ENCODE measurements at places on chromosomes 1 and 21.

GRCh38 chr1:244970236-244970743 is 105.9 kb upstream of the HNRNPU start:
- DNase-seq: no peak

DNA sequence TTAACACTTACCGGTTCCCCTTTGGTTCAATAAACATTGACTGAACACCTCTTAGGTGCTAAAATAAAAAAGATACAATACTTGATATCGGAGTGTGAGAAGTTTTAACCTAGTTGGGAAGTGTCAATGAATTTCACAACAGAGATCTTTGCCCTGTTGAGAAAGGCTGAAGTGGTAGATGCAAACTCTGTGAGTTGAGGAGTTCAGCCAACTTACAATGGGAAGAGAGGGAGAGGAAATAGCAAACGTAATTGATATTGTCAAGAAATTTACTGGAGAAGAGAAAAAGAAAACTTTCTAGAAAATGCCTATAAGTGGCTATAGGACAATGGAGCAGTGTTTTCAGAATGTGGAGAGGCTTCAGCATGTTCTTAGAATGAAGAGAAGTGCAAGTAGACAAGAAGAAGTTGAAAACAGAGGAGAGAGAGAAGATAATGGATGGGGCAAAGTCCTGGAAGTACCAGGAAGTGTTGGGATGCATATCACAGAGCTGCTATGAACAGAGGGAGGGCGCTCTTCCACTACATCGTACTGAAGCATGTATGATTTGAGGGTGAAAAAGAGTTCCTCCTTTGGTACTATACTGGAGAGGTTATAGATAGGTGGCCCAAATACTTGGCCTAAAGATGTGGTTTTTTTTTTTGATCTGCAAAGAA is 48.9 kb downstream of the MEF2D start:
- DNase-seq: no peak

- no peak for DNase-seq
Measured at GRCh38 chr21:45057886-45058285, 16.5 kb upstream of the ADARB1 start.

DNA sequence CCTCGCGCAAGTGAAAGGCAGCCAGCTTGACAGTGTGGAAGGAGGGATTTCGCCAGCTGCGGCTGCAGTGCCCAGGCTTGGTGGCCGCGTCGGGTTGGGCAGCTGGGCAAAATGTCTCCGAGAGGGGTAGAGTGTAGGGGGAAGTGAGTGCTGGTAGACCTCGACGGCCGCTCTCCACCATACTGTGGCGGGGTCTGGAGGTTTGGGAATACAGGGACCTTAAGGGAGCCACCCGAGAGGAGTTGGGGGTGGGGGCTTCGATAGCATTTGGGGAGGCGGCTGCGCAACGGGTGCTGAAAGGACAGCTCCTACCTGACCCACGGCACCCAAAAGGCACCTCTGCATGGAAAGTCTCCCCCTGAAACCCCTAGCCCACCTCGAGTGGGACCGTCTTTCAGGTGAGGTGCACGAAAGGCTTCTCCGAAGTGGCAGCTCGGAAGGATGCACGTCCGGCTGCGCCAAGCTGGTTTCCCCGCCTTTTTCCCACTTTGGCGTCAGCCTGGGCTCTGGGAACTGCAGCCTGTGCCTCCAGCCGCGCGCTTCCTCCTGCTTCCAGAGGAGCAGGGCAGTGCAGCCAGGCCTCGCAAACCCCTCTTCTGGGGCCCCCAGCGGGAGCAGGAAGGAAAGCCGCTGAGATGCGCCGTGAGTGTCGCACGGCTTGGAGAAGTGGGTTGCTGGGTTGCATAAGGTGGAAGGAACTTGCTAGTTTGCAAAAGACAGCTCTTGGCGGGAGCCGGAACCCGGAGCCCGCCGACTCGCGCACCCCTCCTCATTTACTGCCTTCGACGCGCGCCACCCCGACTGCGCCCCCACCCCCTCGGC is 531 bp upstream of the HMGN2 start:
- peak; percentile 64 for DNase-seq

- DNase-seq: no peak
Measured at GRCh38 chr1:209397371-209397770, 186.1 kb upstream of the CAMK1G start.

DNA sequence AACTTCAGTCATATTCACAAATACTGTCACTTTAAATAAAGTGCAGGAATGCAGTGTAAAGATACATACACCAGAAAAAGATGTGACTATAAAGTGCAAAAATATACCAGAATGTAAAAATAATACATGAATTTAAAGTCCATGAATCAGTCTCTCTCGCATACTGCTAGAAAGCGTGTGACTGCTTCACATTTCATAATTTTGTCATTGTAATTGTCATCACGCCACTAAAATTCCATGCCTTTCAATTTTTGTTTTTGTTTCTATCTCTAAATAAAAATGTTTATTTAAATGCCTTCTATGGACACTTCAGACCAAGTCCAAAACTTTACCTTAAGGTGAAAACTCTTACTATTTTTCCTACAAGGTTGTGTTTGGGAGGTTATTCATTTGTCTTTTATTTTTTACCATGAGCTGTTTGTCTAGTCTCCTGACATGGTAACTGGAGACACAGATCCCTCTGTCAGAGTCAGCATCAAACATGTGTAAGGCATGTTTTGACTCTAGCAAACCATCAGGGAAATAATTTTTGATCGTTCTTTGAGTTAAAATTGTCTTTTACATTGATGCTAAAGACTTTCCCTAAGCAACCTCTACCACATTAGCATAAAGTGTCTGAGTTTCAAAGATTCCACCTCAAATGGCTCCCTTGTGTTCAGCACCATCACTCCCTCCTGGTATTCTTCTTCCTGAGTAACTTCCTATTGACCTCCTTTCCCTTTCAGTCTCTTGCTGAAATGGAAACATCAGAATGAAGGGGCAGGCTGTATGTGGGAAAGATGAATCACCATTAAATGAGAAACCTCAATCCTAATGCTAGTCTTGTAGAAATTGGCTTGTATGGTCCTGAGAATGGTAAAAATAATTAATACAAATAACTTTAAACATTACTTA is 14.0 kb upstream of the AIM2 start:
- no peak for DNase-seq

- DNase-seq: peak; percentile 61
Measured at GRCh38 chr1:23838401-23838866, 13.2 kb upstream of the HMGCL start.

- DNase-seq: peak; percentile 57
Measured at GRCh38 chr1:172533513-172534151, 682 bp downstream of the SUCO start.

- no peak for DNase-seq
Measured at GRCh38 chr1:75126611-75127101, 7.5 kb upstream of the LHX8 start.

- no peak for DNase-seq
Measured at GRCh38 chr1:172270605-172271004, 149.9 kb upstream of the C1orf105 start.

DNA sequence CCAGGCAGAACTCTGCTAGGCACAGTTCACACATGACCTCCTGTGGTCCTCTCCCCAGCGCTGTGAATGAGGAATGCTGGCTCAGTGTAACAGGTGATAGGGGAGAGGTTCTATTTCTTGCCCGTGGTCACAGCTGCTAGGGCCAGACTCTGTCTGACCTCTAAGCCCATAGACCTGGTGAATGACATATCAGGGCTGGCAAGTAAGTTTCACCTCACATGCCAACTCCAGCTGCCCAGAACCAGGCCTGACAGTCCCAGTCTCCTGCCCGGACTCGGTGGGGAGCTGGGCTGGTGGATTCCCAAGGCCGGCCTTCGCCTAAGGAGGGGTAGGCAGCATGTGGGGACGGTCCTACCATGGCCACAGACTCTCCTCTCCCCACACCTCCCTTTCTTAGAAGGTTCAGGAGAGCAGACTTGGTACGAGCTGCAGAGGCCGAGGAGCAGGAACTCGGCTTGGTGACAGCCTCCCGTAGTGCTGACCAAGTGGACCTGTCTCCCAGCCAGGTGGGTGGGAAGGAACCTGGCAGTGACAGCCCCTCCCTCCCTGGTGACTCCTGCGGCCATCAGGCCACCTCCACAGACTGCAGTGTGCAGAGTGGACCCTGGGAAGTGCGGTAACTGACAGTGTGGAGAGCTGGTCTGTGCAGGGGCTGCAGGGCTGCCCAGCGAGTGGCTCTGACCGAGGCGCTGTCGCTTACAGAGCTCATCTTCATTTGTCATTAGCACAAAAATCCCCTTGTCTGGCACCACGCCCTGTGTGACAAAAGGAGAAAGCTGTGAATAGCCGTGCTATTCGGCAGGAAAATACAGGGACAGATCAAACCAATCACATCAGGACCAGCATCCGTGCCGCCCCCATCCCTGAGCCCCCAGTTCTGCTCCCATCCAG is 74.6 kb downstream of the SCCPDH start:
- no peak for DNase-seq

- DNase-seq: no peak
Measured at GRCh38 chr1:91201176-91201575, 179.3 kb upstream of the ZNF644 start.

DNA sequence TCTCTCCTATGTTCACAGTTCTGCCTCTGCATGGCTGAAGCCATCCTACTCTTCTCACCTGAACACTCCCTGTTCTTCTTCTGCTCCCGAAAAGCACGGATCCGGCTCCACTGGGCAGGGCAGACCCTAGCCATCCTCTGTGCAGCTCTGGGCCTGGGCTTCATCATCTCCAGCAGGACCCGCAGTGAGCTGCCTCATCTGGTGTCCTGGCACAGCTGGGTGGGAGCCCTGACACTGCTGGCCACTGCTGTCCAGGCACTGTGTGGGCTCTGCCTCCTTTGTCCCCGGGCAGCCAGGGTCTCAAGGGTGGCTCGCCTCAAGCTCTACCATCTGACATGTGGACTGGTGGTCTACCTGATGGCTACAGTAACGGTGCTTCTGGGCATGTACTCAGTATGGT is 1.8 kb downstream of the CYB561D1 start:
- DNase-seq: no peak

DNA sequence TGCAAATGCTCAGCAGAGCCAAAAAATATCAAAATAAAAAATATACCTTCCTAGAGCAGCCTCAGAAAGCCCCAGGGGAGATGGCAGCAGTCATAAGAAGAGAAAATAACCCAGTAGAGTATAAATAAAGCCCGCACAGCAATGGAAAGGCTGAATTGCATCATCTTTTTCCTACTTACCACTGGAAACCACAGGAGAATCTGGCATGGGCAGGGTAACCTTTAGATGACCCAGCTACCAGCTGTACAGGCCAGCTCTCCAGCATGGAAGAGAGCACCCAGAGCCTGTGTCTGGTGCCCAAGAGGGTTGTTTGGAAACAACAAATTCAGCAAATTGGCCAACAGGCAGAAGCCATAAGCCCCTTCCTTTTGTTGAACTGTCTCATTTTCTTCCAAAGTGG is 253.1 kb downstream of the OMA1 start:
- no peak for DNase-seq

DNA sequence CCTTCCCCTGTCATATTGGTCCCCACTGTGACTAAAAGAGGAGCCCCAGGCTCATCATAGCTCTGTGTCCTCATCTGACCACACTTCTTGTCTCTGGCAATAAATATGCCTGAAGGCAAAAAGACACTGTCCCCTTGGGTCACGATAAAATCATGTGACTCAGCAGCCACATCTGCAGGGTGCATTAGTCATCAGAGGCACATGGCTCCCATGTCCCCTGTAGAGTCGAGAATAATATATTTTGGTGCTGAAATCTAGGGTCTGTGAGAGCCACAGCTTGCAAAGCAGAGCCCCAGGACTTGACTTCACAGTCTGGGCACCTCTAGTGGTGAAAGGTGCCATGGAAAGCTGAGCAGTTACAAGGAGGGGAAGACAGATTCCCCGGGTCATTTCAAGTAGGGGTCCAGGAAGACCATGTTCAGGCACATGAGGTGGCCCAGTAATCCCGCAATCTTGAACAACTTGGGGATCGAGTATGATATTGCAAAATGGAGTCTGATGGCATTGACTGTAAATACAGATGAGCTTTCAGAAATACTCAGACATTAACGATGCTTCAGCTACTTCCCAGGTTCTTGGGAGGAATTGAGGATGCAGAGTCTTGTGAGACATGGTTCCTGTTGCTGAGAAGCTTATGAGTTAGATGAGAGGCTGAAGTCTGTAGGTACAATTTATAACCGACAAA is 68.6 kb downstream of the SLC35F3 start:
- DNase-seq: no peak

DNA sequence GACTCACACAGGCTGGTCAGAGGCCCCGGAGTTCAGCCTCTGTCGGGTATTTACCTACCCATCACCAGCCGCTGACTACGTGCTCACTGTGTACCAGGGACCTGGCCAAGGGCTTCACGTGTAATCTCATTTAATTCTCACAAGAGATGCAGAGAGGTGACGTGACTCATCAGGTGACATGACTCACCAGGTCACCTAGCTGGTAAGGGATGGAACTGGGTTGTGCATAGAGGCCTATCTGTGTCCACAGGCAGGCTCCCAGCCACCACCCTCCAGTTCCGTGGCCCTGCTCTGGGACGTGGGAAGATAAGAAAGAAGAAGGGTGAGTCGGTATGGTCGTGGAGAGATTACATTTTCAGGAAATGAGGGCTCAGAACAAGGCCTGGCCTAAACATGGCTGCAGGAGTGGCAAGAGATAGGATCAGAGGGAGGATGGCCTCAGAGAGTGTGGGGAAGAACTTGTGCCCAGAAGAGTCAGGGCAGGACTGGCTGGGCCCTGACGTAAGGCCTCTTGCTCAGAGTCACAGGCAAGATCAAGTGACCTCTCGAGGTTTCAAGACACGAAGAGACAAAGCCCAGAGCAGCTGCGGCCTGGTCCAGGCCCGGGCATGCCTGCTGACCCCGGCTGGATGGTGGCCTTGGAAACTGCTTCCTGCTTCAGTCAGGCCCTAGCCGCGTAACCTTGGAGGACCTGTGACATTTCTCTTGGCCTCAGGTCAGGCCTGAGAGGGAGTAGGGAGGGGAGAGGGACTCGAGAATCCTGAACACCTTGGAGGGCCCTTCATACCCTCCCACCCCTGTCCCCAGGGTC is 52.7 kb upstream of the WASF2 start:
- DNase-seq: no peak

DNA sequence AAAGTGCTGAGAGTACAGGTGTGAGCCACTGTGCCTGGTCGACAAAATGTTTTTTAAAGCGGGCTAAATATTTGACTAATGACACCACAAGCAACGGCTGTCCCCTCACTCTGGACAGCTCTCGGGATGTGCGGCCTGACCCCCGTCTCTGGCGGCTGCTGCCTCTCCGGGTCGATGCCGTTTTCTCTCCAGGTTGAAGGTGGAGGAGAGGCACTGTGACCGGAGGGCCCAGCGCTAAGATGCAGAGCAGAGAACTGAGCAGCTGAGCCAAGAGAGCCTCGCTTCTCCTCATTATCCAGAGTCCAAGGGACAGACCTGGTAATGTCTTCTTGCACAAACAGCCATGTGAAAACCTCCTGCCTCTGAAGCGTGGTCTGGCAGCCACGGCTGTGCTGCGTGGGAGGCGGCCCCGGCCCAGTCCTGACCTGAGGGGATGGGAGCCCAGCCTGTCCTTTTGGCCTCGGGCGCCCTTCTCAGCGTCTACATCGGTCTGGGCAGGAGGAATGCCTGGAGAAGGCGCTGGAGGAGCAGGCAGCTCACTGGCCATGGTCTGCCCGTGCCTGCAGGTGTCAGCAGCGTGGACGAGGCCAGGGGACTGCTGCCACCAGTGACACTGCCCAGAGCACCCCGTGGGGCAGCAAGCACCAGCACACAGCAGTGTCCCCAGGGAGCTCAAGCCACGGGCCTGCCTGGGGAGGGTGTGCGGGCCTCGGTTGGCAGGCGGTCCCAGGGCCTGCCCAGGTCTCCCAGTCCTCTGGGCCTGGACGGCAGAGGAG is 10.3 kb downstream of the MORN1 start:
- DNase-seq: no peak

- DNase-seq: no peak
Measured at GRCh38 chr1:84428235-84428634, 30.0 kb downstream of the DNASE2B start.
